ENCODE measurements at places on chromosomes 13 and 19.

GRCh38 chr13:112392719-112393118 lies 16.6 kb downstream of the SPACA7 start:
- no peak for DNase-seq

DNA sequence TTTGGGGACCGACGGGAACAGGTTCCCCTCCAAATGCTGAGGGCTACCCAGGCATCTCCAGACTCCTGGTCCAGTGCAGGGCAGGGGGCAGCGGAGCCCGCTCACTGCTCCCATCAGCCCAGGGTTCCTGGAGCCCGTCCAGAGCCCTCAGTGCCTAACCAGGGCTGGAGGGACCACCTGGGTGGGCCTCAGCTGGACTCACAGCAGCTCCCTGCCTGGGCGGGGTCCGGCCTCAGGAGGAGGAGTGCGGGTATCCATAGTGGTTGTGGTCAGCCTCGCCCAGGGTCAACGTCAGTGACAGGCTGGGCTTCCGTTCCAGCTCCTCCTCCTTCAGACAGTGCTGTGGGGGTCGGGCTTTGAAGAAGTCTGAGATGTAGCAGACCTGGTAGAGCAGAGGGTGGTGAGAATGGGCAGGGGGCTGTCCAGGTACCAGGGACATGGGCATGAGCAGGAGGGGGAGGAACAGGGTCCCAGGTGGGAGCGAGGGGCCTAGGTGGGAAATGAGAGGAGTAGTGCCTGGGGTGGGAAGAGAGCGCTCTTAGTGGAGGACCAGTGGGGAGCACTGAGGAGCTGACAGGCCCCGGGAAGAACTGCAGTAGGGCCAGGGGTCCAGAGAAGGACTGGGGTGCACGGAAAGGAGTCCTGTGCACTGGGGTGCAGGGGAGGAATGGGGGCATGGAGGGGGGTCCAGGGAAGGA lies 9.9 kb downstream of the PLPP2 start:
- DNase-seq, result no peak

DNA sequence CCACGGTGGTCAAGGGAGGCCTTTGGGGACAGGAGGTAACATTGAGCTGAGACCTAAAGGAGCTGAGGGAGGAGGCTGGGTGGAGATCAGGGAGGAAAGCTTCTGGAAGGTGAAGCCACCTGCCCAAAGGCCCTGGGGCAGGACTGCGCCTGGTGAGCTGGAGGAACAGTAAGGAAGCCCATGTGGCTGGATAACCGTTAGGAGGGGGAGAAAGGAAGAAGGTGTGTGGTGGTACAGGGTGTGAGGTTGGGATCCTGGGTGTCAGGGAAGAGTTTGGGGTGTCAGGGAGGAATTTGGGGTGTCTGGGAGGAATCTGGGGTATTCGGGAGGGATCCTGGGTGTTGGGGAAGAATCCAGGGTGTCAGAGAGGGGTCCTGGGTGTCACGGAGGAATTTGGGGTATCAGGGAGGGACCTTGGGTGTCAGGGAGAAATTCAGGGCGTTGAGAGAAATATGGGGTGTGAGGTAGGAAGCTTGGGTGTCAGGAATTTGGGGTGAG lies 695 bp downstream of the TICAM1 start:
- no peak for DNase-seq

DNA sequence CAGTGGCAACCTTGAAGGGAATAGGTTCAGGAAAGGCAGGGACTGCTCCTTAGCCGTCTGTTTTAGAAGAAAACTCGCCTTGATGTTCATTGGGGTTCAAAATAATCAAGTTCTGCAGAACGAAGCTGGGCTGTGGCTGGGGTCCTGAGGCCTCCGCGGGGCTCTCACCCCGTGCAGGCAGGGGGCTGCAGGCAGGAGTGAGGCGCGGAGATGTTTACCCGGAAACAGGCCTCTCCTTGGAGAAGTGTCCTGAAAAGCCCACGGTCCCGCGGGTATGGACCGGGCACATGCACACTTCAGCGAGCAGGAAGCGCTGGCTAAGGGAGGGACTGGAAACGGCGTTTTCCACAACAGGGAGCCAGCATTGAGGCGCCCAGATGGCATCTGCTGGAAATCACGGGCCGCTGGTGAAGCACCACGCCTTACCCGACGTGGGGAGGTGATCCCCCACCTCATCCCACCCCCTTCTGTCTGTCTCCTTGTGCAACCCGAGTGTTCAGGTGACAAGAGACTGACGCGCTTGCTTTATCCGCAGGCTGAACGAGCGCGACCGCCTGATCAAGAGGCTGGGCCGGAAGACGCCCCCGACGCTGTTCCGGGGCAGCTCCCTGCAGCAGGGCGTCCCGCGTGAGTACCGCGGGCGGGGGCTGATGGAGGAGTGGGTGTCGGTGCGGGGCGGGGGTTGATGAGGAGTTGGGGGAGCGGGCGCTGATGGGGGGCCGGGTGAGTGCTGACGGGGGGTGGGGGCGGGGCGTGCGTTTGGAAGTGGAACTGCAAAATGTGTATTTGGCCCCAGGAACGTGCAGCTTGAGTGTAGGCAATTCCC lies 39.6 kb downstream of the SHISA2 start:
- peak; percentile 32 for DNase-seq

- no peak for DNase-seq
Measured at GRCh38 chr19:22526661-22527272, 104.6 kb upstream of the ZNF98 start.
